ENCODE measurements at places on chromosomes 2 and 18. TPM values are rescaled to one million over a fixed set of nuclear protein-coding genes. Genes with fewer than 3 reads are reported as not detected.

DNA sequence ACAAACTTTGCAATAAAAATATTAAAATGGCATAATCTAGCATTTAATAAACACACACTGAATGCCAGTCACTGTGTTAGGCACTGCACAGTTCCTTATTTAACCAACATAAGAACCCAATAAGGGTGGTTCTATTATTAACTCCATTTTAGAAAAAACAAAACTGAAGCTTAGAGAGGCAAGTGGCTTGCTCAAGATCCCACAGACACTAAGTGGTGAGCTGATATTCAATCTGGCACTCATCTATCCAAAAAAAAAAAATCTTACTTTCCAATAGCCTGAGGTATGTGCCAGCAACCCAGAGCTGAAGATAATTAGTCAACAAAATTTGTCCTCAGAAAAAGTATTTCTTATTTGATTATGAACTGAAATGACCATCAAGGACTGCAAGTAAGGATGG, 799 bp downstream of the CYTIP start:
- no peak for DNase-seq

The GRHL1 gene
- 0.57 TPM for total RNA-seq

The SOX11 gene
- total RNA-seq: 0.03 TPM

DNA sequence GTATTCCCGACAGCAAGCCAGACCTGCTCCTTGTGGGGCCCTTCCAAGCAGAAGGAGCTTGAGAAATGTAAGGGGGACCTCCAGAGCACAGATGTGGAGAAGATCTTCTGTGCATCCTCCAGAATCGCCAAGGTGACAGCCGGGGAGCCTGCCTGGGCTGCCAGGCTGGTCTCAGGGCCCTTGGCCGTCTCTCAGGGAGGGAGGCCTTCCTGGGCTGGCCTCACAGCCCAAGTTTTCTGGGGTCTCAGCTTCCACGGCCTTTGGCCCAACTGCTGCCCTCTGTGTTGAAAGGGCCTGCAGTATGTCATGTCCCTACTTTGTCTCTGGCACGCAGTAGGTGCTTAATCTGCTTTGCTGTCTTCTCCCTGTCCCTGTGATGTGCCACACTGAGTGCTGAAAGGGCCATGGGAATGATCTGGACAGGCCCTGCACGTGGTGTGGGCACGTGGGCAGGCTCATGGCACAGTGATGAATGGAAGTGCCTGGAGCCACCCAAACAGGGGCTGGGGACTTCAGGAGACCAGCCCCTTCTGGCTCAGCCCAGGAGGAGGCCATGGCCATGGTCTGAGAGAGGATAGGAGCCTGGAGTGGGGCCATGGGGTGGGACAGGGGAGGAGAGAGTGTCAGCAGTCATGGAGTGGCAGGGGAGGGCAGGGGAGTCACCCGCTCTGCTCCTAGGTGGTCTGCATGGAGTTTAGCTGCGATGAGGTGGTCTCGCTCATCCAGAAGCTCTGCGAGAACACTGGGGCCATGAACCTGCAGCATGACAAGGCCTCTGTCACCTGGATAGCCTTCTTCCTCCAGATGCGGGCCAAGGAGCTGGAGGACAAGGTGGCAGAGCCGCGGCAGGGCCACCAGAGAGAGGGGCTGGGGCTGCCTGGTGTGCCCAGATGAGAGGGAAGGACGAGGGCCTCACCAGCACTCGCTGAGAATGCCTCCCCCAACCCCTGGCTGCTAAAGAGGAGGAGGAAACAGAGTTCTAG, 35.4 kb downstream of the HJURP start:
- DNase-seq: no peak

GRCh38 chr2:162114271-162114670, 37.8 kb downstream of the GCG start:
- DNase-seq: no peak

DNA sequence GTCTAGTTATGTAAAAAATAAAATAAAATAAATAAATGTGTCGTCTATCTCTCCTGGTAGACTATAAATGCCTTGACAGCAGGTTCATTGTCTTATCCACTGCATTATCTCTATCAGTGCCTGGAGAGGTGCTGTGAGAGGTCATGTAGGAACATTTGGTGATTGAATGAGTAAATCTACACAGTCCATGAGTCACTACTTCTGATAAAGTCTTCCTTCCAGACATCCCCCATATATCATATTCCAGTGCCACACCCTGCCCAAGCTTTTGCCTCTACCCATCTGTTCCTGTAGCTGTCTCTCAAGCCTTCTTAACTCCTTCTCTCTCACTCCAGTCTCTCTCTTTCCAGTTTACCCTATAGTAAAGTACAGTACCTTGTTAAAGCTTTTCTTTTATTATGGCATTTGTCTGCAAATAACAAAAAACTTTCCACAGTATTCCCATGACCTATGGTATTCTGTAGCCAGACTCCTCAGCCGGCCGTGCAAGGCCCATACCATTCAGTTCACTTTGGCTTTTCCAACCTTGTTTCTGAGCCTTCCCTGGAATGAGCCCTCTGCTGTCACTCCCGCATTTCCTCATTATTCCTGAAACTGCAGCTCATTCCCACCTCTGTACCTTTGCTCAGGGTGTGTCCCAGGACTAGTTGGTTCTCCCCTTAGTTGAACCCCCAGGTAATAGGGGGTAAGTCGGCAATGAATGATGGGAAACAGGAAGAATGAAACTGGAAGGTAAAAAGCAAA, 37.5 kb downstream of the ANXA4 start:
- DNase-seq: peak; percentile 12

- DNase-seq: peak; percentile 80
Measured at GRCh38 chr2:9897331-9897737, 54.1 kb downstream of the TAF1B start.

DNA sequence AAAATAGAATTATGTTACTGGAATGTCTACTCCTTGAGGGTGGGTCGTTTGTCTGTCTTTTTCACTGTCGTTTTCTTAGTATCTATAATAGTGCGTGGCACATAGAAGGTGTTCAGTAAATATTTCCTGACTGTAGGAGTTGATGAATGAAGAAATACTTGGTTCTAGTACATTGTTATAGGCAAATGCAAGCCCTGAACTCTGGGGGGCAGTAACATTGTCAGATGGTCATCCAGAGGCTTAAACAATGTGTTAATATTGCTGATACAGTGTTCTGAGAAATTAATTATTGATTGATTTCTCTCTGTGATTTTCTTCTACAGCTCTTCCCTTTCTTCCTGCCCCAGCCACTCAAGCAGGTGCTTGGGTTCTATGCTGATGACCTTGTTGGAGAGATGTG, 24.4 kb upstream of the THOC1 start:
- no peak for DNase-seq

GRCh38 chr2:172223601-172224054, 120.9 kb upstream of the DLX2 start:
- DNase-seq: no peak

- no peak for DNase-seq
Measured at GRCh38 chr2:83689402-83689801, 769.7 kb downstream of the SUCLG1 start.

- DNase-seq: no peak
Measured at GRCh38 chr2:195092341-195092740, 564.7 kb upstream of the SLC39A10 start.

GRCh38 chr2:160228141-160228917, 28.3 kb upstream of the ITGB6 start:
- DNase-seq: no peak

The ANKRD62 gene
- total RNA-seq: not detected

DNA sequence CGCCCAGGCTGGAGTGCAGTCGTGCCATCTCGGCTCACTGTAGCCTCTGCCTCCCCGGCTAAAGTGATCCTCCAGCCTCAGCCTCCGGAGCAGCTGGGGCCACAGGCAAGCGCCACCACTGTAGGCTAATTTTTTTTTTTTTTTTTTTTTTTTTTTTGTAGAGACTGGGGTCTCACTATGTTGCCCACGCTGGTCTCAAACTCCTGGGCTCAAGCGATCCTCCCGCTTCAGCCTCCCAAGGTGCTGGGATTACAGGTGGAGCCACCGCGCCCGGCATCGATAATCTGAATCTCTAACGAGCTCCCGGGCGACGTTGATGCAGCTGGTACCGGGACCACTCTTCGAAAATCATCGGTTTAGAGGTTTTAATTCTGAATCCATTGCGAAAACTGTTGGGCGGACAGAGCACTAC, 520 bp upstream of the CYP20A1 start:
- no peak for DNase-seq

DNA sequence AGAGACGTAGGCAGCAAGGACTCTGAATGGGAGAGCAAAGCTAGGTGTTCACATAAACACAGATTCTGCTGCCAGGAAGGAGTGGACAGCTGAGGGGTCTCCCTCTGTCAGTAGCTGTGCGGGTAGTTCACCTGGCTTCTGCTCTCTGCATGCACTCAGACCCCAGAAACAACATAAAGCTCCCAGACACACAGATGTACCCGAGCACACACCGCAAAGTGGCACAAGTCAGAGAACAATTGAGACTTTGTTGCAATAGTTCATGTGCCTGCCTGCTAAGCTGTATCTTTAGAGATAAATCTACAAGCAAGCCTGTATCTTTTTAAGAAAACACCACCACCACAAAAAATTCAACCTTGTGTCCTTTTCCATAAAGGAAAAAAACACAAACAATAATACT, 420.0 kb upstream of the ST6GAL2 start:
- DNase-seq: no peak

DNA sequence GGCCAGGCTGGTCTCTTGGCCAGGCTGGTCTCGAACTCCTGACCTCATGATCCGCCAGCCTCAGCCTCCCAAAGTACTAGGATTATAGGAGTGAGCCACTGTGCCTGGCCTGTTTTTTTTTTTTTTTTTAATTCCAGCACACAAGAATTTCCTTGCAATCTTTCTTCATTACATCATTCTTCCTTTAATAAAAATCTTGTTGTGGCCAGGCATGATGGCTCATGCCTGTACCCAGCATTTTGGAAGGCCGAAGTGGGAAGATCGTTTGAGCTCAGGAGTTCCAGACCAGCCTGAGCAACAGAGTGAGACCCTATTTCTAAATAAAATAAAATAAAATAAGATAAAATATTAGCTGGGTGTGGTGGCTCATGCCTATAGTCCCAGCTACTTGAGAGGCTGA, 21.4 kb upstream of the PLEKHM3 start:
- DNase-seq: no peak

The SERPINB5 gene
- total RNA-seq: 64.9 TPM

- no peak for DNase-seq
Measured at GRCh38 chr2:240024766-240025165, 376 bp downstream of the NDUFA10 start.

The CLHC1 gene
- total RNA-seq: 9.7 TPM

GRCh38 chr18:74582642-74583041, 15.0 kb upstream of the ZNF407 start:
- DNase-seq: no peak

- no peak for DNase-seq
Measured at GRCh38 chr2:126990605-126991532, 92.2 kb downstream of the TEX51 start.

DNA sequence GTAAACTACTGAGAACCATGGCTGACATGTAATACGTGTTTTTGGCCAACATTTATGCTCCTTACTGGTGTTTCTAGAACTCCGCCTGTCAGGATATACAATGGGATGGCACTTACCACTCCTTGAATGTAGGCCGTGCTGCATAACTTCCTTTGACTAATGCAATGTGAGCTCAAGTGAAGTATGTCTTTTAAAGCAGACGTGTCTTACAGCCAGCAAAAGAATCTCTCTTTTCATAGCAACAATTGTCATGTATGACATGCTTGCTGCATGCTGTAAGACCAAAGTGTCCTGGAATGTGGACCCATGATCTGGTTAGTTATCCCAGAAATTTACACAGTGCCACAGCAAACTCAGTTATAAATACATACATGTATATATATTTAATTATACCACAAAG, 1202.7 kb upstream of the PIK3C3 start:
- no peak for DNase-seq

DNA sequence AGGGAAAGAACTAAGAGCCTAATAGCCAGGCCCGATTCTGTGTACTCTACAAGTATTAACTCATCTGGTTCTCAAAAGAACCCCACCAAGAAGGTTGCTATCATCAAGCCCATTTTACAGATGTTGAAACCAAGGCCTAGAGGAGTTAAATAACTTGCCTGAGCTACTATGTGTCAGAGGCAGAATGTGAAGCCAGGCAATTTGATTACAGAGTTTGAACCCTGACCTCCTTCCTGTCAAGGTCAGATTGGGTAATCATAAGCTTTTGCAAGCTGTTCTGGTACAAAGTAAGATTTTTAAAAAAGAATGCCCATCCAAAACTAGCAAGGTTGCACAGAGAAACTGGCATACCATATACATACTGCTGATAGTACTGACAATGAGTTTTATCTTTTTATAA, 227.1 kb downstream of the HAUS1 start:
- no peak for DNase-seq

GRCh38 chr2:26284132-26284531, 39.4 kb downstream of the HADHB start:
- DNase-seq: no peak

- DNase-seq: no peak
Measured at GRCh38 chr2:126795656-126796055, 103.0 kb upstream of the TEX51 start.

The GBX2 gene
- 1.8 TPM for total RNA-seq

GRCh38 chr2:66441581-66442320, 6.8 kb downstream of the MEIS1 start:
- DNase-seq: no peak

The FMNL2 gene
- 80.5 TPM for total RNA-seq

DNA sequence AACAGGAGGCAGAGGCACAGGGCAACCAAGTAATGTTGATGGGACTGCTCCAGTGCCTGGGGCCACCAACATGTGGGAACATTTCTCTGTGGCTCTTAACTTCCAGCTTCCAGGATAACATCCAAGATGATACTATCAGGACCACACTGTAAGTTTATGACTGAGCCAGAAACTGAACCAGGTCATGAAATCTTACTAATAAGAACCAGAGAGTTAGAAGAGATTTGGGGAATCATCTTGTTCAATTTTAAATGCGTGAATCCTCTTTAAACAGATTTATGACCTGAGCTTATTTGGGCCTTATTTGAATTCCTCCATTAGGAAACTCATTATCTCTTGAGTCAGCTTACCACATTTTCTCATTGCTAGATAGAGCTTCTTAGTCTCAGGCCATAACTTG, 45.0 kb downstream of the MAP2 start:
- DNase-seq: no peak

The IL37 gene
- total RNA-seq: not detected

GRCh38 chr2:10303181-10303693, 533 bp downstream of the HPCAL1 start:
- DNase-seq: no peak

- no peak for DNase-seq
Measured at GRCh38 chr18:59061914-59062642, 77.6 kb upstream of the SEC11C start.

DNA sequence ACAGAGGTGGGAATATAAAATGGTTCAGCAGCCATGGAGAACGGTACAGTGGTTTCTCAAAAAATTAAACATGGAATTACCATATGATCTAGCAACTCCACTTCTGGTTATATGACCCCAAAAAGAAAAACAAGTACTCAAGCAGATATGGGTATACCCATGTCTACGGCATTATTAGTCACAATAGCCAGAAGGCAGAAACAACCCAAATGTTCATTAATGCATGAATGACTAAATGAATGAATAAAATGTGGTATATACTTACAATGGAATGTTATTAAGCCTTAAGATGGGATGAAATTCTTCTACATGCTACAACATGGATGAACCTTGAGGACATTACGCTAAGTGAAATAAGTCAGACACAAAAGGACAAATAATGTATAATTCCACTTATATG, 266.8 kb upstream of the FBXO11 start:
- no peak for DNase-seq

The ELOA2 gene
- total RNA-seq: not detected

Measured in NCI-H460 (cell line).